ENCODE measurements at places on chromosomes 13 and 19. TPM values are rescaled to one million over a fixed set of nuclear protein-coding genes. Genes with fewer than 3 reads are reported as not detected.

CD33 gene
- polyA plus RNA-seq: not detected

FFAR2 gene
- not detected for polyA plus RNA-seq

NCAN gene
- polyA plus RNA-seq: 1.6 TPM

ZSWIM9 gene
- 1.3 TPM for polyA plus RNA-seq

FGF22 gene
- polyA plus RNA-seq: 0.26 TPM

ZNF17 gene
- polyA plus RNA-seq: 3.6 TPM

ADAMTSL5 gene
- not detected for polyA plus RNA-seq

FCGBP gene
- not detected for polyA plus RNA-seq

CFAP97D2 gene
- polyA plus RNA-seq: not detected

ATP1A3 gene
- polyA plus RNA-seq: 179 TPM

REEP6 gene
- polyA plus RNA-seq: 2.2 TPM

TEAD2 gene
- 2.0 TPM for polyA plus RNA-seq

TTC9B gene
- 14.9 TPM for polyA plus RNA-seq

SPRY2 gene
- 28.2 TPM for polyA plus RNA-seq

LAIR2 gene
- not detected for polyA plus RNA-seq

TEX101 gene
- not detected for polyA plus RNA-seq
